ENCODE measurements at places on chromosomes 16 and 17.

DNA sequence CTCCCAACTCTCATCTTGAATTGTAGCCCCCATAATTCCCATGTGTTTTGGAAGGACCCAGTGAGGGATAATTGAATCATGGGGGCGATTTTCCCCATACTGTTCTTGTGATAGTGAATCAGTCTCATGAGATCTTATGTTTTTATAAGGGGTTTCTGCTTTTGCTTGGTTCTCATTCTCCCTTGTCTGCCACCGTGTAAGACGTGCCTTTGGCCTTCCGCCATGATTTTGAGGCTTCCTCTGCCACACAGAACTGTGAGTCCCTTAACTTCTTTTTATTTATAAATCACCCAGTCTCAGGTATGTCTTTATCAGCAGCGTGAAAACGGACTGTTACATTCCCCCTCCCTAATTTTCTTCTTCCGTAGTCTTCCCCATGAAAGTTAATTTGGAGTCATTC, 124.0 kb downstream of the ABCA8 start:
- no peak for DNase-seq

DNA sequence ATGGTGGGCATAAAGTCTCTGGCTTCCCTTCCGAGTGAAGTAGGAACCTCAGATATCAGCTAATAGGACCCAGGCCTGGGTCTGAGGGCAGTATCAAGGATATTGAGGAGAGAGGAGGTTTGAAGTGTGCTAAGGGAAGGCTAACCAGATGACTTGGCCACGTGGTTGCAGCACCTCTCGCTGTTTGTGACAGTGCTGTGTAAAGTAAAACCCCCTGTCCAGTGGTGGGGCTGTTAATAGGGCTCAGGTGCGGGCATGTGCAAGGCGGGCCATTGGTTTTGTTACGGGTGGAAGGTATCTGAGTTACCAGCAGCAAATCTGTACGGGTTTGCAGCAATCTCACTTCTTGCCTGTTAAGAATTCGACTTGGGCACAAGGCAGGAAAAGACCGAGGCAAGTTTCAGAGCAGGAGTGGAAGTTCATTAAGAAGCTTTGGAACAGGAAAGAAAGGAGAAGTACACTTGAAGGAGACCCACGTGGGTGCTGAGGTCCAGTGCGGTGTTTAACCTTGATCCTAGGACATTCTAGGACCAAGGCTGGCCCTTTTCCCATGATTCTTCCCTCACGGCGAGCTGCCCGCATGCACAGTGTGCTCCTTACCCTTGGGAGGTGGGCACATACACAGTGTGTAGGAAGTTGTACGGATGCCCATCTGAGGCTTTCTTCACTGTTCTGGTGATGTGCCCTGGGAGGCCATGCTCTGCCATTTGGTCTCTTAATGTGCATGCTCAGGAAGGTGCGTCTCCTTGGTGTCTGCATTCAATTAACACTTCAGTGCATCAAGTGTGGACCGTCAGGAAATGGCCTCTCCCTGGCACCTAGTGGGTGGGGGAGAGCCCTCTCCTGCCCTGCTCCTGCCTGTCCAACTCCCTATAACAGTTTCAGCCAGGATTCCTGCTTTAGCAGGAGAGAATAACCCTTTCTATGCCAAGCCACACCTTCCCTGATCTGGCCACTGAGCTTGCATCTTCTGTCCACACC, 20.3 kb downstream of the SGF29 start:
- no peak for DNase-seq

GRCh38 chr16:90008708-90009145, 10.5 kb downstream of the DBNDD1 start:
- DNase-seq = no peak

- DNase-seq = no peak
Measured at GRCh38 chr16:51880776-51881175, 666.2 kb downstream of the TOX3 start.

DNA sequence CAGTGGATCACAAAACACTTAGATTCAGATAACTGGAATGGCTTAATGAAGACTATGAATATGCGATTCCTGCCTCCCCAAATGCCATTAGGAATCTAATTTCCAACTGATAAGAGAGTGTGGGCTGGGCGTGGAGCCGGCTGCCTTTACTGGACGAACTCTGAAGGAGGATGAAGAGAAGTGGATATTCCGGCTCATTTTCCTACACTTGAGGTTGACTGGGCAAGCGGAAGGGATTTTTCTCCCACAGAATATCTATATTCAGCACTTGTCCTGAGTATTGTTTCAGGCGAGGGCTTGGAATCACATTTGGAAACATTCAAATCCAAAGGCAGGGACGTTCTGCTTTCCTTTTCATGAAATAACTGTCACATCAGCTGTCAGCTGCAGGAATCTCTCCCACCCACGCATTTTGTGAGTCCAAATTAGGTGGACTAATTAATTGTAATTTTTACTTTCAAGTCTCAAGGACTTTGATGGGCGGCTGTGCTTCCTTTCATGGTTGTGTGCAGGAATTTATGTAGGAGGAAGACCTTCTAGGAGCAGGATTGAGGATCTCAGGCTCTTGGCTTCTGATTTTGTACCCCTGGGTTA, 138.5 kb downstream of the PITPNC1 start:
- no peak for DNase-seq

DNA sequence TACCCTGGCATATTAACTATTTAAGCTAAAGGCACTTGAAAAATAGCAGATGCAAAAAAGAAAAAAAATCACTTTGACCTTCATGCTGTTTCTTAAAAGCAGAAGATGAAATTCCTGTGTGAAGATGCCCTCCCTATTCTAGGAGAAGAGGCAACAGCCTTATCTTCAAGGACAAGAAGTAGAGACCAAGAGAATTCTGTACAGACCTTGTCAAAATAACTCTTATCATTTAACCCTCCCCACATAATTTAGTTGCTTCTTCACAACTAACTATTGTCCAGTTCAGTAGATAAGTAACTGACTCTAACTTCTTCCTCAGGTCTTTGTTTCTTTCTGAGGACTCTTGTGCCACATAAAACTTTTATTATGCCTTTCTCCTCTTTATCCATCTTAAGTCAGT, 72.0 kb upstream of the MARCHF10 start:
- DNase-seq = no peak

GRCh38 chr17:7589204-7589868, 558 bp downstream of the SOX15 start:
- DNase-seq = peak; percentile 72

- DNase-seq = no peak
Measured at GRCh38 chr17:62110923-62111484, 45.9 kb upstream of the MED13 start.

- peak; percentile 17 for DNase-seq
Measured at GRCh38 chr17:20852239-20852989, 190.4 kb downstream of the USP22 start.

DNA sequence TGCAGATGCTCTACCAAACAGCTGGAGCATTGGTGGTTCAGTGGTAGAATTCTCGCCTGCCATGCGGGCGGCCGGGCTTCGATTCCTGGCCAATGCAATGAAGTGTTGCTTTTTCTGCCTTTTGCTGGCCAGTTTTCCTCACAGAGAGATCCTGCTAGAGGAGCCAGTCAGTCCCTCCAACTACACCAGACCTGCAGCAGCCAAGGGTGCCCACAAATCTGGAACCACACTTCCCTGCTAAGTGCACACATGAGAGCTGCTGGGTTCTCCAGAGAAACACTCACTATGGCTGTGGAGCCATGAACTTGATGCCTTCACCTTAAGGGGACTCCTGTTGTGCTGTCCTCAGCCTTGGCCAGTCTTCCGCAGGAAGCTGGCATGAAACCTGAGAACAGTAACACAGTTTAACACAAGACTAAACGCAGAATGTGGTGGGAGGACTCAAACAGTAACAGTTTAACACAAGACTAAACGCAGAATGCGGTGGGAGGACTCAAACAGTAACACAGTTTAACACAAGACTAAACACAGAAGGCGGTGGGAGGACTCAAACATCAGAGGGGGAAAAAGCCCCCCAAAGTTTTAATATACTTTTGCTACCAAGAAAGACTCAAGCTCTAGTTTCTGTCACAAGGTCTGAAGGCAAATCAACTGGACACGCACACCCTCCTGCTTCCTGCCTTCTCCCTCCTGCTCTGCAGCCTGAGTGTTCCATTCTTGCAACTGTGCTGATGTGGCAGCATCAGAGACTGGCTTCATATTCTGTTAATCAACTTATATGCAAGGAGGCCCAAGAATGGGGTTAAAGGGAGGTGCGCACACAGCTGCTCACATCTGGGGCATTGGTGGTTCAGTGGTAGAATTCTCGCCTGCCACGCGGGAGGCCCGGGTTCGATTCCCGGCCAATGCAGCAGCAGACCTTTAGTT, 12.0 kb downstream of the VAC14 start:
- no peak for DNase-seq

DNA sequence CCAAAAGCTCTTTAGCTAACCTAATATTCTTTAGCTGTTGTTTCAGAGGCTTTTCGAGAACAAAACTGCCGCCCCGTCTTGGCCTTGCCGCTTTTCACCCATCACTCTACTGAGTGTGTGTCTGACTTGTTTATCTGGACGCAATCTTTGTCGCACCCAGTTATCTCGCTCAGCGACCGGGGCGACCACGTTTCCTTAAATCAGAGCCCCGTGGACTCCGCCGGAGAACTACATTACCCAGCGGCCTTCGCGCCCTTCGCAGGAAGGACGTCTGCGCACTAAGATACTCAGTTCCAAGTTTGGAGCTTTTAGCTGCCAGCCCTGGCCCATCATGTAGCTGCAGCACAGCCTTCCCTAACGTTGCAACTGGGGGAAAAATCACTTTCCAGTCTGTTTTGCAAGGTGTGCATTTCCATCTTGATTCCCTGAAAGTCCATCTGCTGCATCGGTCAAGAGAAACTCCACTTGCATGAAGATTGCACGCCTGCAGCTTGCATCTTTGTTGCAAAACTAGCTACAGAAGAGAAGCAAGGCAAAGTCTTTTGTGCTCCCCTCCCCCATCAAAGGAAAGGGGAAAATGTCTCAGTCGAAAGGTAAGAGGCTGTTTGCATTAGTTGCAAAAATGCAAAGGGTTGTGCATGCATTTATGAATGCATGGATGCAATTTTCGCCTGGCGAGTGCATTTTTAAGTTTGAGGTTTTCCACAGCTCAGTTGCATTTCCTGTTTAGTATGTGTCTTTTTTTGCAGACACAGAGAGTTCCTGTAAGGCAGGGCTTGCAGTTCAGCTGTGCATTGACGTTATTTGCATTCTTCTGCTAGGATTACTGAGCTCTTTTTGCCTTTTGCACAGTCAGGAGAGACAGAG, at the start of gene MAP2K6:
Gene MAP2K6, plus strand, starts transcription at position 290 of the 867 bp plus-strand sequence. Its CDS starts 288 bp downstream, at position 578.
- DNase-seq = peak; percentile 81

DNA sequence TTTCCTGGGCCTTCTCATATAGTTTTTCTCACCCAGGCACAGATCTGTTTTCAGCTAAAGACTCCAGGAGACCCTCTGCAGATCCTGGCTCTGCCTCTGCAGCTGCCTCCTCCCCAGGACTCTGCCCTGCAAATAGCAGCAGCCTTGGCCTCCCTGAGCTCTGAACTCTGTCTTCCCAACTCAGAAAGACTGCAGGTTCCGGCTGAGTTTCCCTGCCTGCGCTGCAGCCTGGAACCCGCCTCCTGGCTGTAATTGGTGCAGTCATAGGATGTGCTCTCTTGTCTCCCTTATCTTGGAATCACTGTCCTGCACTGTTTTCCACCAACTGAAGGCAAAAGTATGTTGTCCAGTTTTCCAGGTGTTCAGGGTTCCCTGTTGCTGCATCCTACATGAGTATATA, 14.3 kb upstream of the DNASE1 start:
- no peak for DNase-seq

GRCh38 chr17:49764559-49765180, 739 bp upstream of the FAM117A start:
- DNase-seq = no peak

GRCh38 chr16:66298571-66299120, 67.8 kb upstream of the CDH5 start:
- DNase-seq = no peak

DNA sequence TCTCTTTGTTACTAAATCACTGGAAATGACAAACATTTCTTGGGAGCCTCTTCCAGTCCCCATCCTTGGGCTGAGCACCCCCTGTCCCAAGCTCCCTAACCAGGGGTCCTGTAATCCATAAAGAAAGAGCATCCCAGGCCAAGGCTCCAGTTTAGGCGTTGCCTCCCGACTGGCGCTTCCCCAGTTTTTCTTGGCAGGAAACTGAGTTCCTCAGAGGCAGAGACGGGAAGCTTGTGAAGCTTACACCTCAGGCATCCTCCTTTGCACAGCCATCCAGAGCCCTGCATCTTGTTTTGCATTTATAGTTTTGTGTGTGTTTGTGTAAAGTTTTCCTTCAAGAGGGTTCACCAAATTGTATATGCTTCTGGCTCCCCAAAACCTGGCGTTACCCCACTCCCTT, 7.1 kb downstream of the COPZ2 start:
- no peak for DNase-seq

GRCh38 chr17:15278924-15279477, 13.9 kb upstream of the PMP22 start:
- no peak for DNase-seq

- no peak for DNase-seq
Measured at GRCh38 chr16:77194295-77195231, 3.6 kb downstream of the MON1B start.

DNA sequence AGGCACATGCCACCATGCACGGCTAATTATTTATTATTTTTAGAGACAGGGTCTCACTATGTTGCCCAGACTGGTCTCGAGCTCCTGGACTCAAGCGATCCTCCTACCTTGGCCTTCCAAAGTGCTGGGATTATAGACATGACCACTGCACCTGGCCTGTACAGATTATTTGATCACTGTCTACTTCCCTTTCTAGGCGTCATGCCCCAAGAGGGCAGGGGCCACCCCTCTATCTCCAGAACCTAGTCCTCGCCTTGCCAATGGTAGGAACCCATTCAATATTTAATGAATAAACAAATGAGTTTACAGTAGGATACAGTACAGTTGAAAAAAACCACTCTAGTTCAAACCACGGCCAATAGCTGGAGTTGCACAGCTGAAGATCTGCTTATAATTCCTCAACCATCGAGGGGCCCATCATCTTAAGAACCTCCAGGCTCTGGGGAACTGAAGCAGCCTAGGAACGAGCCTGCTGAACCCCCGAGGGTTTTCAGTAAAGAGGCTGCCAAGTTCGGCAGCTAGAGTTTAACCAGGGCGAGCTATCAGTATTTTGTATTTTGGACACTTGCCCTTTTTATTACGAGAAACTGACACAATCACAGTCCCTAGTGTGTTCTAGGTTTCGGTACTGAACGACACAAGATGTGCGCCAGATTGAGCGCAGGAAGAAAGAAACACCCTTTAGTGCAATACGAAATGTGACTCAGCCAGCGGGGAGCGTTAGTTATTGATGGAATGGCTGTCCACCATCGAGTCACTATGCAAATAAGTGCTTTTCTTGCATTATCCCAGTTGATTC, 14.6 kb downstream of the ADCY9 start:
- DNase-seq = no peak

DNA sequence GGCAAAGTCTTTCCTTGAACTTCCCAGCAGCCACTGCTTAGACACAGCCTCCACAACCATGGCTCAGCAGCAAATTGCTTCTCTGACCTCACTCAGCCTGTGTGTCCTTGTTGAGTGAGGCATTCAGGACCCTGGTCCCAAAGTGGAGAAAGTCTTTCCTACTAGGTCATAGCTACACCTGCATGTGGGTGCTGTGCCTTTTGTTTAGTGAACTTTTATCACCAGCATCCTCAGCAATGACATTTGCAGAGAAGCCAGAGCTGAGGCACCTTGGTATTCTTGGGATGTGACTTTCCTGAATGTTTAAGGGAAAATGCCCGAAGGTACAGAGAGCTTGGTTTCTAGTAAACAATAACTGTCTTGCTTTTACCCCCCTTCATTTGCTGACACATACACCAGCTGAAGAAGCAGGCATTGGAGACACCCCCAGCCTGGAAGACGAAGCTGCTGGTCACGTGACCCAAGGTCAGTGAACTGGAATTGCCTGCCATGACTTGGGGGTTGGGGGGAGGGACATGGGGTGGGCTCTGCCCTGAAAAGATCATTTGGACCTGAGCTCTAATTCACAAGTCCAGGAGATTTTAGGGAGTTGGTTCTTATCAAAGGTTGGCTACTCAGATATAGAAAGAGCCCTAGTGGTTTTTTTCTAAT, 20.9 kb upstream of the STH start:
- DNase-seq = no peak

Measured in hippocampal formation (tissue), 2 donors.